Stimulated activated naive CD4-positive, alpha-beta T cell (primary cell): ENCODE measurements at places on chromosomes 11 and 22.

DNA sequence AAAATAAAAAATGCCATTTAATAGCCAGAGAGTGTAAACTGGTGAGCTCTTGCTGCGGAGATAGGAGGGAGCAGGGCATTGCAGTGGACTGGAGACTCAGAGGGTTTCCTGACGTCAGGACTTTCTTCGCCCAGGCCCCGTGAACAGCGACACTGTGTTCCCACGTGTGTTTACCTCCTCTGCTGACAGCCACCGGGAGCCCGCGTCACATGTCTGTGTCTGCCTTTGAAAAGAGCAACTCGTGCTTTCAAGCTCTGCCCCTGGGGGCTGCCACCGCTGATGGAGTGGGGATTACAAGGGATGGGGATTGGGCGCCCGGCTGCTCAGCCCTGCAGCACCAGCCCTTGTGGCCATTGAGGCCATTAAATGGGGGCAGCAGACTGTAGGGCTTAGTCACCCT, 3.3 kb downstream of the TANGO2 start:
- DNase-seq, result no peak

GRCh38 chr22:44409211-44409973, 88.6 kb downstream of the RTL6 start:
- DNase-seq, result no peak

DNA sequence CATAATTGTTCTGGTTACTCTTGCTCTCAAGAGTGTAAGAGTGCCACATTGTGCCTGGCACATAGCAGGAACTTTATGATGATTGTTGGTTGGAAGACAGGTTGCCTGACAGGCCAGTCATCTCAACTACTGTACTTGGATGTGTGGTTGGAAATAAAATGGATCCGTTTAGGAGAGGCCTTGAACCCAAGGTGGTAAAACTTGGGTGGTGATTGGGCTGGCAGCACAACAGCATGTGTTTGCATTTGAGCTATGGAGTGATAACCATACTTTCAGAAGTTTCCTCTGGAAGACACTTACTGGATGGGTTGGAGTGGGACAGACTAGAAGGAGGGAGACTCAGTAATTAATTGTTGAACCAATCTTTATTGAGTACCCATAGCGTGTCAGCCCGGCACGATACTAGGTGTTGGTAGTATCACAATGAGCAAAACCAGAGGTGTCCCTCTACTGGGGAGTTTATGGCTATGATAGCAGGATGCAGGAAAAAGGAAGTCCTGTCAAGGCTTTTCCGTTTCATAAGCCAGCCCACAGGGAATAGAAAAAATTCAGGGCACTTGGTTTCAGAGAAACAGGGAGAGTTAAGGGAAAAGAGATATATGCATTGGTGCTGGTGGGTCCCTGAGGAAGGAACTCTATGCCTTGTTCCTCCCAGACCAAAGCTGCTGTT, 3.1 kb upstream of the TMEM109 start:
- DNase-seq, result no peak

DNA sequence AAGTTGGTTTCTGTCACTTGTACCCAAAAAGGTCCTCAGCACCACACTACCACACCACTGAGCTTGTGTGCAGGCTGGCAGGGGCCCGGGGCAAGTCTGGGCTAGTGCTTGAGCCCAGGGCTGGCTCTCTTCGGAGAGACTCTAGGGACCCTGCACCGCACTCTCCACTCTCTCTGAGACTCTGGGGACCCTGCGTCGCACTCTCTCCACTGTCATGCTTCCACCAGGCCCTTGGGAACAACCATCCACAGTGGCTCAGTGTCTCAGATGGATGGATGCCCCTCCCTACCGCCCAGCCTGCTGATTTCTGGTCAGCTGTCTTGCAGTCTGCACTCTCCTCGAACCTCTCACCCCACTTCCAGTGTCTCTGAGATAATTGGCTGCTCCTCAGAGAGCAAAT, 2.0 kb upstream of the SBF1 start:
- no peak for DNase-seq

DNA sequence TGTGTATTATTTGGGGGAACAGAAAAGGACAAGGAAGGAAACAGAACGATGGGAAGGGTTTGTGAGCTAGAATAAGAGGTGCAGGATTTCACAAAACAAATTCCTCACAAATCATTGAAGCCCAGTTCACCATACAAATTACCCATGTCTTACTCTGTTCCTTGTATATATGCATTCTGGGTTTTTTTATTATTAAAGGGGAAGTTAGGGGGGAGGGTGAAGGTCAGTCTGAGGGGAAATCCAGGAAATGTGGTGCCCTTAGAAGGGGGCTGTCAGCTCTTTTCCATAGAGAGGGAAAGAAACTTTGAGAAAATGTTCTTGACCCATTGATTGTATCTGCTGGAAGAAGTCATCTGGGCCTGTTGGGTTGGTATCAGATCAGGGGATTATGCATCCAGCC, 90.8 kb downstream of the RNF169 start:
- no peak for DNase-seq

DNA sequence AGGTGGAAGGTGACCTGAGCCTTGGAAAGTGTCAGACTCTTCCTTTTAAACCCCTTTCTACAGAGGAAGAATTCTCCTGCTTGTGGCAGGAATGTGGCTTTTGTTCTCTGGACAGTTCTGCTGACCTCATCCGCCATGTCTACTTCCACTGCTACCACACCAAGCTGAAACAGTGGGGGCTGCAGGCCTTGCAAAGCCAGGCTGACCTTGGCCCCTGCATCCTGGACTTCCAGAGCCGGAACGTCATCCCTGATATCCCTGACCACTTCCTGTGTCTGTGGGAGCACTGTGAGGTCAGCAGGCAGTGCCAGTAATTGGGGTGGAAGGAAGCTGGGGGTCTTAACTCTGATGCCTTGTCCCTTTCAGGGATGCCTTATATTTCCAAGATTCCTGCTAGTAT, 9.3 kb downstream of the HINFP start:
- DNase-seq, result no peak

DNA sequence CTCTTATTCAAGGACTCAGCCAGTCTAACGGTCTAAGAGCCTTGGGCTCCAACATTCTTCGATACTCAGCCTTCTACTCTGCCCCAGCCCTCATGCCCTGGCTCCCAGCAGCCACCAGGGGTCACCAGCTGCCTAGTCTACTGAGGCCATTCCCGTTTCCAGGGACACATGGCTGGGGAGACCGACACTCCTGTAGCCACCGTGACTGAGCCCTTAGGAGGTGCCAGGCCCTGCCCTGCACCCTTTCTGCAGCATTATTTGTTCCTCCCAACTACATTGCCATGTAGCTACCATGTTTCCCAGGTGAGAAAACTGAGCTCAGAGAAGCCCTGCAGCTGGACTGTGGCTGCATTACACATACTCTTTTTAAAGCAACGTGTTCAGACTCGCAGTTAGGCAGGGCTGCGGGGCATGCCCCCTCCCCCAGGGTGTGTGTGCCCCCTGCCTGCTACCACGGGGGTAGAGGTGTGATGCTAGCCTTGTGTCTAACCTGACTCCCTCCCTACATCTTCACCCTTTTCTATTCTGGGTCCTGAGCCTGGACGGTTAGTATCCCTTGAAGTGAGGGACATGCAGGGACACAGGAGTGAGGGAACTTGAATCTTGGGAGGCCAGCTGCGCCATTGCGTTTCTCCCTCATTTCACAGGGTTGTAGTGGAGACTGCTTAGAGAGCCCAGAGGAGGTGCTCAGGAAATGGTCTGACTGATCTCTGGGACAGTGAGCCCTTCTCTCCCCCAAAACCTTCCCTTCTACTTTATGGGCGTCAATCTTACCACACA, 17.5 kb downstream of the ATG16L2 start:
- peak; percentile 58 for DNase-seq

GRCh38 chr11:46512261-46512881, 81.5 kb downstream of the AMBRA1 start:
- no peak for DNase-seq

DNA sequence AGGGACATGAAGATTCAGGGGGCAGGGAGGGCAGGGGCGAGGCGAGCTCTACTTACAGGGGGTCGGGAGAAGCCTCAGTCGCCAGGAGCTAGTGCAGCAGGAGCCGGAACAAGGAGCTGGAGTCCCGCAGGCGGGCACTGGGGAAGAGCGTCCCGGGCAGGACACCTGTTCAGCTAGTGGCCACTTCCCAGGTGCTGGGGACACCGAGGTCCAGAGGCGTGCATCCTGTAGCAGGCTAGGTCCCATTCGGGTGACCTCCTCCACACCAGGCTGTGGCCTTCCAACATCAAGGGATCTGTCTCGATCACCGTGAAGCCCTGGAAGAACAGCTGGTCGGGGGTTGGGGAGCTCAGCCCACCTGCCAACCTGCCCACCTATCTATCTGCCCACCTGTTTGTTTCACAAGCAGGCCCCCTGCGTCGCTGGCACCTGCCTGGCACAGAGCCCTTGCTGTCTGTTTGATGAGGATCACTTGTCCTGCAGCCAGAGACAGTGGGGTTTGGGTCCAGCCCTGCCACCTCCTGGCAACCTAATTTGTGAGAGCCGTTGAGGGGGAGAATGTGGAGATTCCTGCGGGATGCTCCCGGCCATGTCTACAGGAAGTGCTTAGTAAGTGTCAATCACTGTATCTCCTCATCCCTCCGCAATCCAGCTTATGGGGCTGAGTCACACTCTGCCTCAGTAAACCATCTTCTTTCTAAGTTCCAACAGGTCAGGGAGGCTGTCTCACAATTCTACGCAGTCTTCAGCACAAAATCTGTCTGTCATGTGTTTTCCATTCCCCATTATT, 940.9 kb downstream of the BRD1 start:
- no peak for DNase-seq

- no peak for DNase-seq
These were observed 10.1 kb downstream of the POLR3H start for GRCh38 chr22:41534219-41534618.

- DNase-seq, result no peak
These were observed 938.9 kb upstream of the TENM4 start for GRCh38 chr11:80379620-80380278.

- DNase-seq, result no peak
These were observed 10.1 kb downstream of the RAC2 start for GRCh38 chr22:37233751-37234631.

GRCh38 chr11:19493446-19494213, 219.0 kb upstream of the NAV2 start:
- DNase-seq, result no peak

GRCh38 chr11:86488553-86488952, 113.9 kb downstream of the CCDC81 start:
- DNase-seq, result no peak

DNA sequence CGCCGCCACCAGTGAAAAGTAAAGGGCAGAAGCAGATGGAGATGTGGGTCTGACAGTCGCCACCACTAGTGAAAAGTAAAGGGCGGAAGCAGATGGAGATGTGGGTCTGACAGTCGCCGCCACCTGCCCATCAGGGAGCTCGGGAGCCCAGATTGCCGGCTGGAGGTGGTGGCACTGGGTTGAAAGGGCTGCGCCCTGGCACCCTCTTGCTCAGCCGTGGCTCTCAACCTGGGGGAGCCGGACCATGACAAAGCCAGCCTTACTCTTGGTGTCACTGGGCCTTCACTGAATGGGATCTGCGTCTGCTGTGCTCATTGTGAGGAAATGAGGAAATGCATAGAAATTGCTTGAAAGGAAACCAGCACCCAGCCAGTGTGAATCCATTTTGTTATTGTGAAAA, 36.3 kb downstream of the AP2A2 start:
- no peak for DNase-seq

DNA sequence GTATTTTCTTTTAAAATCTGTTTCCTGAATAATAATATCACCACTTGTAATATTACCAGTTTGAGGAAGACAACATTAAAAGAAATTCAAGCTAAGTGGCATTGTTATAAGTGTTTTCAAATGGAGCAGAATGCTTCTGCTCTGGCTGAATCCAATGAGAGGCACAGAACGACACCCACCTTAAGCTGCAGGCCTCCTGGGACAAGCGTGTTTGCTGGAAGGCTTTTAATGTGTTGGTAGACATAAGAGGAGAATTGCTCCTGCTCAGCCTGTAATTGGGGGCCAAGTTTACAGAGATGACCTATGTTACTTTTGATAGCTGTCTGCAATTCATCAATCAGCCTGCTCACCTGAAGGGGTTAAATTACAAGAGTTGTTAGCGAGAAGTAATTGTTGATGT, 242.2 kb downstream of the DCDC1 start:
- no peak for DNase-seq

- no peak for DNase-seq
These were observed 874.5 kb downstream of the BRD1 start for GRCh38 chr22:48953103-48953720.

GRCh38 chr22:49667236-49667635, 160.4 kb downstream of the BRD1 start:
- peak; percentile 12 for DNase-seq

- DNase-seq, result no peak
These were observed 15.0 kb upstream of the CYB5R2 start for GRCh38 chr11:7688238-7688826.

- no peak for DNase-seq
These were observed 171.2 kb downstream of the OPCML start for GRCh38 chr11:133360860-133361688.

DNA sequence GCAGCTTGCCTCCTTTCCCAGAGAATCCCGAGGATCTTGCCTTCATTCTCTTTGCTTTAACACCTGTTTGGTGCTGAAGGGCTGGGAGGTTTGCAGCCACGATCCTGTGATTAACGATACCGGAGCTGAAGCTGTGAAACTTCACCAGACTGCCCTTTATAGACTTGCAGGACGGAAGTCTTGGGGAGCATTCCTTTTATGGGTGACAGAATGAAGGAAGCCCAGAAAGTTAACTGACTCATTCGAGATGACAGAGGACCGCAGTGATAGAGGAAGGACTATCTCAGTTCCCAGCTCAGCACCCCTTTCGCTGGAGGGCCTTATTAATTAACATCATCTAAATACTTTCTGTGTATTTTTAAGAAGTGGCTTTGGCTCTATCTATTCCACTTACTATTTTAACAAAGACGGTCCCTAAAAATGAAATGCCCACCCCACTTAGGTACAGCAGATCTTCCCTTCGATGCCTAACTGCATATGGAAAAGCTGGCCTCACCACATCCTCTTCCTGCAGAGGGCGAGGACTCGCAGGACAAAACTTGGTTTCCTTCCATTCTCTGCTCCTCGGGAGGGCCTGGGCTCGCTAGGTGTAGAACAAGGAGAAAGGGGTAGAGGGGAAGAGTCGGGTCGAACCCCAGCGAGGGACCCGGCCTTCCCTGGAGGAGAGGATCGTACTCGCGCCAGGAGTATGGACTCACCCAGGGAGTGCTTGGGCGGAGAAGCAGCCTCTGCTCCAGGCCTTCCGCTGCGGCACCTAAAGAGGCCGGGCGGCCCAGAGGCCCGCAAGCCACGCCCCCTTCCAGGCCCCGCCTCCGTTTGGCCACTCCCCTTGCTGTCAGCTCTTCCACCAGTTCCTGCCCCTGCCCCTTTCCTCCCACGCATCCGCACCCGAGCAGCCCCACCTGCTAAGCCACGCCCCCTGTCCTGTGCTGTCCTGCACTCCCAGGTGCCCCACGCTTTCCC, 30.7 kb upstream of the USP47 start:
- DNase-seq, result no peak

- DNase-seq, result no peak
These were observed 921.4 kb upstream of the CNTN5 start for GRCh38 chr11:98099371-98099770.

GRCh38 chr11:128628686-128629085, 41.3 kb upstream of the ETS1 start:
- DNase-seq, result no peak

DNA sequence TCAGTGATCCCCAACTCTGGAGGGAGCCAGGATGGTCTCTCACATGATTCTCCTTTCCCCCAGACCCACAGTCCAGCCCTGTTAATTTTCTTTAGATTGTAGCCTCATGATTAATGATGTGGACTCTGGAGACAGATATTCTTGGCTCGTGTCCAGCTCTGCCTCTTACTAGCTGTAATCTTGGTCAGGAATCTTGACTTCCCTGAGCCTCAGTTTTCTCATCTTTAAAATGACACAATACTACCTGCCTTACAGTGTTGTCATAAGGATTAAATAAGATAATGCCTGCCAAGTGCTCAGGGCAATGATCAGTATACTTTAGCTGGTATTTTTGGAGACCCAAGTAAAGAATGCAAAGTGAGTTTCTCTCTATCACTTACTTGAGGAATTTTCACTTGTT, 60.0 kb downstream of the SPECC1L start:
- DNase-seq, result no peak
